NCI-H82 (cell line): ENCODE measurements at places on chromosomes 11 and 22.

GRCh38 chr11:19393941-19394340 lies 153.2 kb upstream of the E2F8 start:
- no peak for DNase-seq

GRCh38 chr22:20721409-20722218 lies 52.3 kb upstream of the SERPIND1 start:
- DNase-seq: no peak

- DNase-seq: no peak
Observed at GRCh38 chr11:102135256-102135655, 25.0 kb downstream of the YAP1 start.

GRCh38 chr22:27315833-27316232 lies 485.7 kb downstream of the MN1 start:
- no peak for DNase-seq

DNA sequence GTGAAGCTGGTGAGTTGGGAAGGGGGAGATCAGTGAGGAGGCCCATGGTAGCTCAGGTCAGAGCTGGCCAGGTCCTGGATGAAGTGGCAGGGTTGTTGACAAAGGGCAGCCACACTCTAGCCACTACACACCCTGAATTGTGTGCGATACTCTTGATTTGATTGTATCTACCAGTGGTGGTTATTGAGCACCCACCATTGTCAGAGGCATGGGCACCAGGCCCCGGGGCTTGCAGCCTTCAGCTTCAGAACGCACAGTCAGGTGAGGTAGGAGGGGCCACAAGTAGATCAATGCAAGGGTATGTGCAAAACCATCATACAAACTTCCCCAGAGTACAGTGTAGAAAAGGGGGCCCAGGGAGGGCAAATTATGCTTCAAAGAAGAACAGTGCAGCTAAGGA lies 38.1 kb downstream of the MICAL2 start:
- DNase-seq: no peak

DNA sequence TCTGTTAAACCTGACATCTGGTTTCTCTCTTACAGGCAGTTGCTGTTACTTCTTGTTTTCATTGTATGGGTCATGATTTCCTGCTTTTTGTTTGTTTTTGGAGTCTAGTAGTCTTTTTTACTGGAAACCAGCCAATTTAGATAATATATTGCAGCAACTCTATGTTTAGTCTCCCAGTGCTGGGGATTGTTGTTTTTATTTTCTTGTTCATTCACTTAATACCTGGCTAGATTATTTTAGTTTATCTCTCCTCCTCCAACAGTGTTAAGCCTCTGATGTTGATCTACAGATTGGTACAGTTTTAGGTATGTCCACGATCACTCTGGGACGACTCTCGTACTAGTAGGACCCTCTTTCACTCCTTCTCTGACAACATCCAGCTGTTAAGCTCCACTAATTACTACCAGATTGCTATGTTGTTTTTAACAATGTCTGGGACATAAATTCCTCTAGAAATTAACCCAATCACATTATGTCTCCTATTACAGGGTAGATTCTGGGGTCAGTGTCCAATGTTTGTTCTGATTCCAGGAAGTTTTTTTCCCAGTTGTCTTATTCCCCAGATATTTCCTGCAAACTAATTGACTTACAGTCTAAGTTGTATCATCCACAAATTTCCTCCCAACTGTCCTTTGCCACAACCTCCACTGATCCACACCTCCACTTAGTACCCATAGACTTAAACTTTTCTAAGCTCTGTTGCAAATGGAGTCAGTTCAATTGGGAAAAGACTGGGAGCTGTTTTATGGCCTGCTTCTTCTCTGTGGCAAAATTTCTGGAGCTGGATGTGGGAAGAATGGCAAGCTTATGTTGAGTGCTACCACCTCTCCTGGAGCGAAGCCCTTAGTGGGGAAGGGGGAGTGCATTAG lies 1280.6 kb upstream of the CNTN5 start:
- DNase-seq: no peak
